PC-9 (cell line): ENCODE measurements at places on chromosomes 4 and X.

- no peak for DNase-seq
Observed at GRCh38 chrX:24902806-24903205, 113.0 kb downstream of the ARX start.

DNA sequence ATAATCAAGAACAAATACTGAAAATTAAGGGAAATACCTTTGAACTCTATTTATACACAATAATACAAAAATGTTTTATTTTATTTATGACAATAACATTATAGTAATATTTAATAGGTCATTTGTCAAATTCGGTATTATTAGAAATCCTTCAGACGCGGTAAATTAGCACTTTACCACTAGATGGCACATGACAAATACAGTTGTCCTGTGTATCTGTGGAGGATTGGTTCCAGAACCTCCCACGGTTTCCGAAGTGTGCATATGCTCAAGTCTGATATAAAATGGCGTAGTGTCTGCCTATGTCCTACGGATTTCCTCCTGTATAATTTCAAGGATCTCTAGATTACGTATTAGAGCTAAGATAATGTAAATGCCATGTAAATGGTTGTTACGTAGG lies 8.1 kb upstream of the LINC00632 start:
- DNase-seq, result no peak

DNA sequence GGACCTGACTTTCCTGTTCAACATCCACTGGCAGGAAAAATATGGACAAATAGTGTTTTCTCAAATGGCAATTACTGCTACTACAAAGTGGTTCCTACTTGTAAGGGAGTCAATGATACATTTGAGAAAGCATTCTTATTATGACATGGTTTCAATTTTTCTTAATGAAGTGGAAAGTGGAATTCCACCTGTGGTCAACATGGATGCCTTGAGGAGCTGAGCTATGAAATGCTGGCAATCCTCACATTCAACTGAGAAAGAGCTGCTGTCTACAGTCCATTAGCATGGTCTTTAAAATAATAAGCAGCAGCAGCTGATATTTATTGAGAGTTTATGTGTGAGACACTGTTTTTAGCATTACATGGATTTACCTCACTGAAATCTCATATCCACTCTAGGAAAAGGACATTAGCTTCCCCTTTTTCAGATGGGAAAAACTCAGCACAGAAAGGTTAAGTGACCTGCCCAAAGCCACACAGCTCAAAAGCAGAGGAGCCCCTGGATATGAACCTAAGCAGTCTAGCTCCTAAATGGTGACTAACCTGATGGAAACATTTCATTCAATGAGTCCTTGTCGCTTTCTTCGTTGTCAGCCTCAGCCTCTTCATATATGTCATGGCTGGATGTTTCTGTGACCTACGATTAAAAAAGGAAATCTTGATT lies 29.2 kb downstream of the MAP7D3 start:
- no peak for DNase-seq

DNA sequence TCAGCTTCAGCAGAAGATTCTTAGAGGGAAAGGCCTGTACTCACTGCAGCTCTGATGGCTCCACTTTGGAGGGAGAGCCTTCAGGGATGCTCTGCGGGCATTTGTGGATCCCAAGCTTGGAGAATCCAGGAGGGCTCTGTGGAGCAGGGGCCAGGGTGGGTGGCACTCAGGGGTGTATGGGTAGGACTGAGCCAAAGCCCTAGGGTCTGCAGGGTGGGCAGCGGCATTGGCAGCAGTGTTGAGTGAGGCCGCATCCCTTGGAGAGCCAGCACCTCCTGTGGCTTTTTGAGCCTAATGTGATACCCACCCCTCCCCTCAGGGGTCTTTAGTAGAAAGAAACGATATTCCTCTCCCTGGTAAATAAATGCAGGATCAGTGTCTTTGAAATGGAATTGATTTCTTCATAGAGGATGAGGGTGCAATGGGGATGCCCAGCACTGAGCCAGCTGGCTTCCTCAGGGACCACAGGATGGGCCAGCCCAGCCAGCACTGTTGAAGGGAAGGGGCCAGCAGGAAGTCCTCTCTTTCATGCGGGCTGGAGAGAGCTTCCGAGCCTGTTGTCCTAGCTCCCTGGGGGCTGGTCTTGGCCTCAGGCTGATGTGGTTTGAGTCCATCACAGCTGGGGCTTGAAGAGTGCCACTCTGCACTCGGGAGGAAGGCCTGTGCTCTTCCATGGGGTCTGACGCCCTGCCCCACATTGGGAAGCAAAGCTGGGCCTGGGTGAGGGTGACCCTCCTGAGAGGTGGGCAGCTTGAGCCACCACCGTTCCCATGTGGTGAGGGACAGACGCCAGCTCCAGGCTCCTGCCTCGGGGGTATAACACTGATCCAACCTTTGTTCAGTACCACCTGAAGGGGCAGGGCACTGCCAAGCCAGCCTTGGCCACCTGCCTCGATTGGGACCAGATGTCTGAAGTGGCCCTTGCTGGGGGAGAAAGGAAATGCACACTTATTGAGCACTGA lies 49.5 kb downstream of the PSAPL1 start:
- DNase-seq, result no peak

GRCh38 chr4:141571362-141571761 lies 65.0 kb upstream of the IL15 start:
- DNase-seq, result no peak
